ENCODE measurements at places on chromosomes 12 and 14.
A peak's percentile ranks its signal among the peaks of the same experiment; 100 is the strongest.

- DNase-seq = no peak
Observed at GRCh38 chr14:55450987-55451386, 10.6 kb upstream of the TBPL2 start.

GRCh38 chr12:109798691-109799090 is 34.5 kb downstream of the TRPV4 start:
- DNase-seq = no peak

GRCh38 chr12:124754949-124755800 is 108.5 kb downstream of the SCARB1 start:
- peak; percentile 86 for DNase-seq

DNA sequence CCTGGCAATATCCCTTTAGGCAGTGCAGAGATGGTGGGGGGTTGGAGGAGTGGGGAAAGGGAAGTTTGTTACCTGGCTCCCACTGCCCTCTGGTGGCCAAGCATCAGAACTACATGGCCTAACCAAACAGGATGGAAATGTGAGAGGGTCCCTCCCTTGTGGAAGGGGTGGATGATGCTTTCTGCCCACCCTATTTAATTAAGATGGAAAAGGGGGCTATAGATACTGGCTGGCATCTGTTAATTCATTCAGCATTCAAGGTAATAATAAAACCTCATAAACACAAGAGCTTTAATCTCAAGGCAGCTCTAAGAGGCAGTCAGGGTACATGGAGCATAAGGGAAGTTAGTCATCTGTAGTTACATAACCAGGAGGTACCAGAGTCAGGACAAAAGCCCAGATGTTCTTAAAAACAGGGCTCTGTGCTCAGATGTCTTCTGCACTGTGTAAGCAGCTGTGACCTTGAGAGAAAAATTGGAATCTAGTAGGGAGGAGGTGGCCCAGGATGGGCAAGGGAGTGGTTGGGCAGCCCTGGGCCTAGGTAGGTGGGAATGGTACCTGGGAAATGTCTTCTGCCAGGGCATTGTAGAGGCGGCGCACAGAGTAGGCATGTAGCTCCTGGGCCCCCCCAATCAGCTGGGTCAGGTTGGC is 4.6 kb downstream of the AP1G2 start:
- no peak for DNase-seq

GRCh38 chr12:97404543-97404942 is 58.1 kb upstream of the RMST start:
- peak; percentile 20 for DNase-seq

GRCh38 chr14:63686926-63687325 is 40.9 kb downstream of the SGPP1 start:
- DNase-seq = no peak

DNA sequence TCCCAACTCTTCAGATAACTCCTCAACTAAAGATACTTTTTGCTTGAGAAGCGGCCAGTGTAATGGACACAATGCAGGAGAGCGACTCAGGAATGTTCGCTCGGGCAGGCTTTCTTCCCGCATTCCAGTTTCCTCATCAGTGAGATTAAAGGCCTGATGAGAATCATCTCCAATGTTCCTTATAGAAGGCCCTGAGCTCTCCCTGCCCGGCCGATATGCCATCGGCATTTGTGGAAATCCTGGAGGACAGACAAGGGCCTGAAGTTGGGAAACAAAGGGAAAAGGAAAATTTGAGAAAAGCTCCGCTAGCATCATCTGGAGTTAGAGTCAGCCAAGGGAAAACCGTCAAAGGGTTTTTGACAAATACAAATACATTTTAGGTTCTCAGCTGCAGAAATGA is 38.0 kb upstream of the FOXN3 start:
- no peak for DNase-seq

DNA sequence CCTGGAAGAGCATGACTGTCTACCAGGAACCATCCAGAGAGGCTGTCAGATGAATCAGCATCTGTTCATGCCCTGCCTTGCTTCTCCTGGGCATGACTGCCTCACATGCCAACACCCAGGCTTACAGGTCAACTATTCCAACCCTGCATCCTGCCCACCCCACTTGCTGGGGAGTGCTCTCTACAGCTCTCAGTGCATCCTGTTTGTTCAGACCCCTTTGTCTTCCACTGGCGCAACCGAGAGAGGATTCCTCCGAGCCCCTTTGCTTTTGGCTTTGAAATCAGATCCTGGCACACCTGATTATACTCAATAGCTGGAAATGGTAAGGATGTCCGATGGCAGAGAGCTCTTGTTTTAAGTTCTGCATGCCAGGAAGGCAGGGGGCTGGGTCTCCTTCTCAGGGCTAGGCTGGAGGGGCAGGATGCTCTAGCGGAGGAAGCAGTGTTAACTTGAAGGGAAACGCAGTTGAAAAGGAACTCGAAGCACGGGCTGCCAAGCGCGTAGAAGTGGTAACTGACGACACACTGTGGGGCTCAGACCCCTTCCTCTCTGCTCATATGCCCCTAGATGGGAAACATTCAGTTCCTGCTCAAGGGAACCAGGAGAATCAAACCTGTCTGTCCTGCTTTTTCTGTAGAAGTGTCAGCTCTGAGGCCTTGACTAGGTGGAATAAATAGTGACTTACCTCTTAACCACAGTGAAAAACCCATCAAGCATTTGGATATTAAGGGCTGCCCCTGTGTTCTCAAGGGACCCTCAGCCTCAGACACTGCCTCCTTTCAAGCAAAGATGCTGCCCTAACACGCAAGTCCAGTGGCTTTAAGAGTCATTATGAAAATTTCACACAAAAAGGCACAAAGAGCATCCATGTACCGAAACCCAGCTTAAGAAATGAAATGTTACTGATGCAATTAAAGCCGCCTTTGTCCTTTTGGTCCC is 297.5 kb downstream of the ZFP36L1 start:
- DNase-seq = no peak

DNA sequence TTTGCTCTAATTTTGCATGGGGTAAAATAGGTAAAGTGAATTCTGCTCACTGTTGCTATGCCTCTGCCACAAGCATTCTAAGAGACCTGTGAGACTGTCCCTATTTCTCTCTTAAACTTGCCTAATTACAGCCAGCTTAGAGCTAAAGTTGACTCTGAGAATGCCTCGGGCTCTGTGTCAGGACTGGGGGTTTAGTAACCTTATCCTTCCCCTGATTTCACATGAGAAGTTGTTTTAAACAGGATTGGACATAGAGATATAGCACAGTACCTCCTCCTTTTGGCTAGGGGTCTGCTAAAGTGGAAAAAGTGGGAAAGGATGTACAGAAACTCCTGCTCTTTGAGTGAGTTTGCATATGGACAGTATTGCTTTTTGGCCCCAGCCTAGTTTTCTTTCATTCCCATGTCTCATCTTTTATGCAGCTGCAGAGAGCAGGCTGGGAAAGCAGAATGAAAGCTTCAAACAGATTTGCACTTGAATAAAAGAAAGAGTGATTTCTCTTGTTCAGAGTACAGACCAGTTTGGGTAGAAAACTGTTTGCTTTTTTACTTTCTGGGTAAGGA is 122.0 kb downstream of the RAD51B start:
- no peak for DNase-seq

DNA sequence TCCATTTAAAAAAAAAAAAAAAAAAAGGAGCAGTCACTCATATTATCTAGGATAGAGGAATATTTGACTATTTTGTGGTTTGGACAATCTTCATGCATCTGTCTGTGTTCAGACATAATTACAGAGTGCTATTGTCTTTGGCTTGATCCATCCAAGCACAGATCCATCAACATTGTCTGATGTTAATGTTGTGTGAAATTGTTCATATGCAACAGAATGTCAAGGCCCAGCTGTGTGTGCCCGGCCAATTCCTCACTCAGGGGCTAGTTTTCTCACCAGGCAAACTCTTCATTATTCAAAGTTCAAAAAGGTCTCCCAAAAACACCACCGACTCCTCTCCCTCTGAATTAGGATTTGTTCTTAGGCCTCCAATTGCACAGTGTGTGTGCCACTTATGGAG is 324.9 kb upstream of the TMTC1 start:
- DNase-seq = no peak

DNA sequence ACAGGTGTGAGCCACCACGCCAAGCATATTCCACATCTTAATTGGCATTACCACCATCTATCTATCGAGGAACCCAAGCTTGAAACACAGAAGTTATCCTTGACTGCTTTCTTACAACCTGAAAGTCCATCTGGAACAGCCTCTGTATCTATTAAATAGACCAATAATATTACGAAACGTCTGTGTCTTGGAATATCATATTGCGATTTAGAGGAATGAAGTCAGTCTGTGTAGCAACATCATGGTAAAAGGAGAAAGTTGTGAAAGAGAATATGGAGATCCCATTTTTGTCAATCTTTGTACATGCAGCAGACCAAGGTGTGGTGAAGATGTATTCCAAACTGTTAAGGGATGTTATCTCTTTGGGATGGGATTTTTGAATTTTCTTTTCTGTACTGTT is 25.8 kb upstream of the MAX start:
- DNase-seq = no peak

- DNase-seq = no peak
Observed at GRCh38 chr12:10283027-10283426, 24.6 kb upstream of the KLRD1 start.

Data from right lobe of liver (tissue), 6 donors.